ENCODE measurements at places on chromosomes 4 and X.
A peak's percentile ranks its signal among the peaks of the same experiment; 100 is the strongest.

- peak; percentile 63 for DNase-seq
These were observed 129.7 kb downstream of the PLS3 start for GRCh38 chrX:115690511-115691216.

DNA sequence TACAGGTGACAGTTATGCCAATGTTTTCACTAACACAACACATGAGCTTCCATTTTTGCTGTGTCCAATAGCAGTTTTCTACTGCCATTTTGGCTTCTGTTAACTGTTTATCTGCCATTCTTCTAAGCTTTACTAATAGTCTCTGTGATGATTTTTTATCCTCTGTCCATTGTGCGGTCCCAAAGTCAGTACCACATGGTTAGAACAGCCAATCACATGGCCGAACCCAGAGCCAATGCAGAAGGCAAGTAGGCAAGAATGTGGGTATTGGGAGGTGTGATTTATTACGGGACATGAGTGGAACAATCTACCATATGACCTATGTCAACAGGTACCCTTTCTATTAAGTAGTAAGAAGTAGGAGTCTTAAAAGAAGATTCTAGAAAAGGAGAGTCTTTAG lies 61.5 kb downstream of the GRIA2 start:
- no peak for DNase-seq

DNA sequence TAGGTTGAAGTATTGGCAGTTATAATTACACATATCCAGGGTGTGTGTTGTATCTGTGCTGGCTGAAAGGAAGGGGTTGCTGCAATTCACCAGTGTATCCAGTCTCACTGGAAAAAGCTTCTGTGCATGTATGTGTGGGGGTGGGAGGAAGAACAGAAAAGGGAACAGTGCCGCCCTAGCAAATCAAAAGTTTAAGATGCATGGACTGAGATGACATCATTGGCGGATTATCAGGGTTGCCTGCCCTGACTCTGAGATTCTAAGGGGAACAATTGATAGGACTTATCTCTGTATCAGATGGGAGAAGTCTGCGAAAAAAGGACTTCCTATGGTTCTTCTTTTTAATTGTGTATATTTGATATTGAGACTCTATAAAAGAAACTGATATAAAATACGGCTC lies 3.5 kb downstream of the SLC25A43 start:
- DNase-seq: no peak

GRCh38 chr4:85815796-85816459 lies 341.0 kb downstream of the ARHGAP24 start:
- no peak for DNase-seq

GRCh38 chrX:100368167-100368566 lies 41.9 kb downstream of the PCDH19 start:
- DNase-seq: peak; percentile 7

- peak; percentile 7 for DNase-seq
These were observed 54.1 kb downstream of the SRPX start for GRCh38 chrX:38166478-38167083.

GRCh38 chr4:52824603-52825459 lies 37.3 kb upstream of the RASL11B start:
- no peak for DNase-seq

DNA sequence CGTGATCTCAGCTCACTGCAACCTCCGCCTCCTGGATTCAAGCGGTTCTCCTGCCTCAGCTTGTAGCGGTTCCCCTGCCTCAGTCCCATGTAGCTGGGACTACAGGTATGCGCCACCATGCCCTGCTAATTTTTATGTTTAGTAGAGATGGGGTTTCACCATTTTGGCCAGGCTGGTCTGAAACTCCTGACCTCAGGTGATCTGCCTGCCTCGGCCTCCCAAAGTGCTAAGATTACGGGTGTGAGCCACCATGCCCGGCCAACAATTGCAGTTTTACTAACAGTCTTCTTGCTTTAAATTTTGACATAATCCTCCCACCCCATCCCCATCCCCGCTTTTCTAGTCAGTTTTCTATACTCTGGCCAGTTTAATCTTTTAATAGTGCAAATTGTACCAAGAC lies 112.0 kb downstream of the CFAP299 start:
- no peak for DNase-seq

- DNase-seq: no peak
These were observed 353.1 kb upstream of the SPOCK3 start for GRCh38 chr4:167587361-167587760.

GRCh38 chrX:95764972-95765451 lies 919.6 kb upstream of the DIAPH2 start:
- DNase-seq: peak; percentile 6

GRCh38 chr4:172650758-172651530 lies 517.7 kb upstream of the GALNT7 start:
- no peak for DNase-seq

DNA sequence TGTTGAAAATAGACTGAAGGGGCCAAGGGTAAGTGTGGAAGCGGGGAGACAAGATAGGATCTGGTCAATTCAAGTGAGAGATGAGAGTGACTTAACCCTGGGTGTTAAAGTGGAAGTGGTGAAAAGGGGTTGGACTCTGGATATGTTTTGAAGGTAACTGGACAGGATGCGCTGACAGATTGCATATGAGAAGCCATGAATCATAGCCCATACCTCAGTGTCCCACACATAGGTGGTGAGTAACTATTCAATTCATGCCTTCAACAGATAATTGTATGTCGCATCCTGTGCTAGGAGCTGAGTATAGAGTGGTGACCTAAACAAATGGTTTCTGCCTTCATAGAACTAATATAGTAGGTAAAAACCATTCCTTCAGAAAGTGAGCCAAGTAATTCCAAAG lies 76.7 kb downstream of the KLHL34 start:
- no peak for DNase-seq

DNA sequence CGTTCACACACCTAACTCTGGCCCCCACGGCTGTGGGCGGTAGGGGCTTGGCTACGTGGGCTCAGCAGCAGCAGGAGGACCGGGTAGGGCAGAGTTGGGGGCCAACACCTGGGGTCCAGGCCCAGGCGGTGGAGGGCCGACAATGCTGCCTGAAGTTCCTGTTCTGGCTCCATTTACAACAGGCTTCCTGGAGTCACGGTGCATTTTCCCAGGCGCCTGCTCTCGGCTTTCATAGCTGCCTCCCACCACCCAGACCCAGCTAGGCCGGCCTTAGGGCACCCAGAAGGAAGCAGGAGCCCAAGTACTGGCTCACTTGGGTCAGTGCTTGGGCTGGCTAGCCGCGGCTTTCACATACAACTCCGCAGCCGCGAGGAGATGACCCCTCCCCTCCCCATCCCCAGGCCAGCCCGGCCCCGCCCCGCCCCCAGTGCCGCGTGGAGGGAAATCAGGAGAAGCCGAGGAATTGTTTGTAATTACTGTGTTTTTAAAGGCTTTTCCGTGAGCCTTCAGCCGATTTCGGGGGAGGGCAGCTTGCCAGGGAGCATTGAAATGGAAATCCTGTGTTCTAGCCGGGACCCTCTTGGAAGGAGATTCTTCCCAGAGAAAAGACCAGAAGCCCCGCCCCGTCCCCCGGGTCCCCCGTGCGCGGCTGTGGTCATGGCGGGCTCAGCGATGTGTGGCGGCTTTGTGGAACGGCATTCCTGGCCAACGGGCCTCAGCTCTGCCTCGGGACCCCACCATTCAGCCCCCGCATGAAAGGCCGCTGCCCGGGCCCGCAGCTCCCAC lies 28.5 kb downstream of the PJA1 start:
- DNase-seq: no peak

DNA sequence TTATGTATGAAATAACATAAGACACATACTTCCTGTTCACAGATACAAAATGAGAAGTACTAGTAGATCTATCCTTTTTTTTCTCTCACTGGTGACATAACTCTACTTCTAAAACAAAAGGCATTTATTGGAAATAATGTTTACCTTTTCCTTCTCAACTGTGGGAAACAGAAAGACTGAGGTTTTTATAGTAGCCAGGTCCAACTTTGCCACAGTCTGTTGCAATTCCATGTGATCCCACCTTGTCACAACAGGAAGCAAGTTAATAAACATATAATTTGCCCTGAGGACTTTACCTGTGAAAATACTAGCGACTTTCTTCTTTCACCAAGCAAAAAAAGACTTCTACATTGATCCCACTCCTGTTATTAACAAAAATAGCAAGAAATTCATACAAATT lies 475.8 kb downstream of the PDGFC start:
- DNase-seq: no peak

DNA sequence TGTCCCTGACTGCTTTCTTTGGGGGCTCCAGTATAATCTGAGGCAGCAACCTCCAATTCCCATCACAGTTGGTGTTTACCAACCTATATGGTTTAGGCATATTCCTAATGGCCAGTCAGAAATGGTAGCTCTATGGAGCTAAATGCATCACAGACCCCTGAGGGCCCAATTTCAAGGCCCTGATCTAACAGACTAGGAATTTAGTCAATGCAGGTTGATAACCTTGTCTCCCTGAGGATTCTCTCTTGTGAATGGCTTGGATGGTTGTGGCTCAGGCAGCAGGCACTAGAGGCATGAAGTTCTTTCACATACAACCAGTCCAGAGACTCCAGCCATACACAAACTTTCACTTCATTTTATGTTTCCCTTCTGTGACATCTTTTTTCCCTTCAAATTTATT lies 59.4 kb downstream of the TMPRSS11F start:
- DNase-seq: no peak

- no peak for DNase-seq
These were observed 141.0 kb downstream of the STK32B start for GRCh38 chr4:5192271-5192670.

Data from WERI-Rb-1 (cell line).